Hindlimb muscle (tissue), 1 donor: ENCODE measurements at places on chromosomes 7 and 10.

- no peak for DNase-seq
Observed at GRCh38 chr10:120702032-120702431, 149.1 kb upstream of the WDR11 start.

DNA sequence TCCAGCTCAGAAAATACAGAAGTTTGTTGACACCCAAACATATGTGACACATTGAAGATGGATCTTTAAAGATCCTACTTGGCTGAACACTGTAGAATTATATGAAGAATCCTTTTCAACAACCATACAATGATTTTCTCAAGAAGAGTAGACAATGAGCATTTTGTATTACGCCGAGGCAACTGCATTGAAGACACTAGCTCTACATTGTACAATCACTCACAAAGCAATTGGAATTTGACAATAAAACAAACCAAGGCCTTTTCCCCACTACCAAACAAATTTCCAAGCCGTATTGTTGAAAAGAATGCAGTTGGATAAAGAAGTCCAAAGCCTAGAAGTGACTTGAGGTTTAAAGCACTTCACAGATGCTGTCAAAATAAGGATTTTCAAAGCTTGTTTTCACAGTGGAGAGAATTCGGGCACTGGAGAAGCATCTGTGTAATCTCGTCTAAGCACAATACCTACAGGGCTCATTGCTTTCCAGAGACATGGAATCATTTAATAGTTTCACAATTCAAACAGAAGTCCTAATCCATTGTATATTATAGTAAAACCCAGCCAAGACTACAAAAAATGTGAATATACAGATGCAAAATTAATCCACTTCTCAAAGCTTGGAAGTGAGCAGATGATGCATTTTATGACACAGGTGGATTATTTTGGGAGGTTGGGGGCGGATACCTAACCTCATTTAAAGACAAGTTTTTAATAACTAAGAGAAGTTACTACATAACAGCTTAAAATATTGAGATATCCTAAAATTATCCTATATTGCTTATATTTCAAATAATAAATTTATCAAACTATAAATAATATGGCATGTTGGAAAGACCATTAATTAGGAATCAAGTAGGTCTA lies 78.6 kb downstream of the SORCS1 start:
- DNase-seq = no peak

DNA sequence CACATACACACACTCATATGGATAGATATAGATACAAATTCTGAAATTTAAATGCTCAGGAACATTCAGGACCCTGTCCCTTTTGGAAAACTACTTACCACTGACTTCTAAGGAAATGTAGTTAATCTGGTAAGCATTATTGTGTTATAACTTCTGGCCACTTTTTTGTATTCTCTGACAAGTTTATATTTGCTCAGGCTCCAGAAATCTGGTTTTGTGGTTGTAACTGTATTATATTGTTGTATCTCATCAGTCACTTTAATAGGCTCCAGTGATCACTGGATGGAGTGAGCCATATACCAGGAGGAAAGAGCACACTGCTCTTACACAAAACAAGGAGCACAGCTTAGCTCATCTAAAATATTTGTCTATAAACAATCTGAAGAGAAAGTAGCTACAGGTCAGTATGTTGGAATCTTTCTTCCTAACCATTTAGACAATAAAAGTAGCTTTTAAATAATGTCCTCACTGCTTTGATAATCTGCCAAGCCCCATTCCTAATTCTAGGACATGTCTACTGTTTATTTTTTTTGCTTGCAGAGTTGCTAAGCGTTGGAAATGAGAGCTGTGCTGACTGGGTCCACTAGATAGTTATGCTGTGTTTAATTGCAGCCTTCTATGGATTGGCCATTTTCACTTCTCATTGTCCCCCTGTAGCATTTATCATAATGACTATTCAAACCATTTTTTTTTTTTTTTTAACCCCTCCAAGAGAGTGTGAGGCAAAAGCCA lies 43.8 kb downstream of the SMNDC1 start:
- no peak for DNase-seq

GRCh38 chr10:16816830-16817124 lies 447 bp downstream of the RSU1 start:
- DNase-seq = no peak

GRCh38 chr10:80522756-80523363 lies 14.8 kb upstream of the SH2D4B start:
- DNase-seq = no peak

DNA sequence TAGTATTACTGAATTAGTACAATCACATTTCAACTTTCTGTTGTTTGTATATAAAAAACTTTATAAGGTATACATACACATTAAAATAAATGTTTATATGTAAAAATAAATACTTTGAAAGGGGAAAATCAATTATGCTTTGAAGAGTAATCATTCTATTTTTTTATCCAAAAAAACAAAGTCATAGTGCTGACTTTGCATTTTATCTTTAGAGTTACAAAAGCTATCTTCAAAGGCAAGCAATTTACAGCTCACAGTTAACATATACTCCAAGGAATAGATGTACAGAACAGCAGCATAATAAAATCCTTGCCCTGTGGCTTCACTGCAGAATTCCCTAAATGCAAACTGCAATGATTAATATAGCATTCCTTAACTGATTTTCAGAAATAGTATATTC lies 53.2 kb downstream of the MAGI2 start:
- DNase-seq = no peak

- no peak for DNase-seq
Observed at GRCh38 chr7:34982371-34983019, 54.8 kb downstream of the DPY19L1 start.

- peak; percentile 78 for DNase-seq
Observed at GRCh38 chr10:73096041-73096448, 621 bp downstream of the P4HA1 start.

DNA sequence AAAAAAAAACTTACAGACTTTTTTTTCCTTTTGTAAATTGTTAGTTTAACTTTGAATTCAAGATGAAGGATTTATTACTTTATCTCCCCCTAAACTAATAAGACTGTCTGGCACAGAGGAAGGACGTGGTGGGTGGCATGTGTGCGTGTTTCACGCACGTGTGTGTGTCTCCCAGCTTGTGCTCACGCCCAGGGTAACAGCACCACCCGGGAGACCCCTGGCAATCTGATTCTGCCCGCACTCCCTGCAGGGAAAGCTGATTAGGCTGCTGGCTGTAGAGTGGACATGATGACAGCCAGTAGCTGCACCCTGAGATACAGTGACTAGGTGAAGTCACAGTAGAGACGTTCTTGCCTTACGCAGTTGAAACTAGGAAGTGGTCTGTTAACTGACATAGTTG lies 25.3 kb downstream of the WIPI2 start:
- DNase-seq = no peak

DNA sequence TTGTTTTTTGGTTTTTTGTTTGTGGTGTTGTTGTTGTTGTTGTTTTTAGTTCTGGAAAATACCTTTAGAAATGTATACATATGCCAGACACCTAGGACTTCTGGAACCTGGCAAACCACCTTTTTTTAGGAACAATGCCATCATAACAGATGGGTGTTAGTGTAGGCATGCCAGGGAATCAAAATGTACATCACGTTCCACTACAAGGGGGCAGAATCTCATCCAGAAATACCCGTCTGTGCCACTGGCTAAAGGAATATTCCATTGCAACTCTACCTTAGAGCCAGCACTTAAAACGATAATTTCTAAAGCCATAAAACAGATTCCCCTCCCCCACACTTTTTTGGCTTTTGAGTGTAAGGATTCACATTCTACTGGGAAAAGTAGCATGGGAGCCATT lies 239.8 kb downstream of the ETV1 start:
- no peak for DNase-seq

- no peak for DNase-seq
Observed at GRCh38 chr7:127437837-127438236, 45.3 kb upstream of the ZNF800 start.

- no peak for DNase-seq
Observed at GRCh38 chr10:103125323-103126267, 67.5 kb downstream of the NT5C2 start.

DNA sequence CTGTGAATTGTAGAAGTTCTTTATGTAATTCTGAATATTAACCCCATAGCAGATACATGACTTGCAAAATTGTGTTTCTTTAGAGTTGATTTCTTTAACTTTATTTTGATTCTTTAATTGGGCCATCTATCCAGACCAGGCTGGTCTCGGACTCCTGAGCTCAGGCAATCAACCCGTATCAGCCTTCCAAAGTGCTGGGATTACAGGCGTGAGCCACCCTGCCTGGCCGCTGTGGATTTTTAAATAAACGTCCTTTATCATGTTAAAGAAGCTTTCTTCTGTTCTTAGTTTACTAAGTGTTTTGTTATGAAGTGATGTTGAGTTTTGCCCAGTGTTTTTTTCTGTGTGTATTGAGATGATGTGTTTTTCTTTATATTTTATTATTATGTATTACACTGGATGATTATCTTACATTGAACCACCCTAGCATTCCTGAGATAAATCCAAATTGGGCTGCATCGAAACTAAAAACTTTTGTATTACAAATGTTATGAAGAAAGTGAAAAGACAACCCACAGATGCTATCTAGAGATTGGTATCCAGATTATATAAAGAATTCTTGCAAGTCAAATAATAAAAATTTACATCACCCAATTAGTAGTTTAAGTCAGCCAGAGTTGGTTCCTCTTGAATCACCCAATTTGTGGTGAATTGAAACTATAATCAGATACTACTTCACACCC lies 118.1 kb downstream of the TPST1 start:
- no peak for DNase-seq

- DNase-seq = peak; percentile 61
Observed at GRCh38 chr10:78579995-78580394, 488.8 kb upstream of the ZMIZ1 start.

GRCh38 chr7:24052572-24053260 lies 231.3 kb upstream of the NPY start:
- DNase-seq = no peak

- DNase-seq = no peak
Observed at GRCh38 chr7:1598286-1598685, 28.5 kb upstream of the PSMG3 start.

GRCh38 chr7:50723888-50724287 lies 58.8 kb downstream of the GRB10 start:
- no peak for DNase-seq

DNA sequence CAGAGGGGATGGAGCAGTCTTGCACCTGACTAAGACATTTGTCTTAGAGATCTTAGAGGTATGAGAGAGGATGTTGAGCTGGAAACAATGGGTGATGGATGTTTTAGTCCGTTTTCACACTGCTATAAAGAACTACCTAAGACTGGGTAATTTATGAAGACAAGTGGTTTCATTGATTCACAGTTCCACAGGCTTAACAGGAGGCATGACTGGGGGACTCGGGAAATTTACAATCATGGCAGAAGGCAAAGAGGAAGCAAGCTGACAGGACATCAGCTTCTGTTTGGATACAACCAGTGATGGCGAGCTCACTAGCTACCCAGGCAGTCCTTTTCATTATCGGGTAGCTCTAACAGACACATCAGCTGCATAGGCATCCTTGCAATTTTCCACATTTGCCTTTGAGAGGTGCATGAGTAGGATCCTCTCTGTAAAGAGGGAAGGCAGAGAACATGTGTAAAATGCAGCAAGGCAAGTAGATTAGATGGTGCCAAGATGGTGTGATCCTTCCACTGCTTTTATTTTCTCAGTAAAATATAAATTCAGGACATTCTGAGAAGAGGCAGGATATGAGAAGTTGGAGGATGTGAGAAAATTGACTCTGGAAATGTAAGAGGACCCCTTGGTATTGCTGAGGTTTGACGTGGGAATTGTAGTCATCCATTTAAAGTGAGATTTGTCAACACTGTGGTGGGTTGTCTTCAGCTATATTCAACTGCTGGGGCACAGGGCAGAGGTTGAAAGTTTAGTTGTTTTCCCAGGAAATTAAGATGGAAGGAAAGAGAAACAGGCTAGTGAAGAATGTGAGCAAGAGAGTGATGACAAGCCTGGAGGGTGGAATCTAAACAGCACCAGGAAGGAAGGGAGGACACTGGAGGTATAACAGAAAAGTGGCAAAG lies 1140.0 kb upstream of the AUTS2 start:
- no peak for DNase-seq

DNA sequence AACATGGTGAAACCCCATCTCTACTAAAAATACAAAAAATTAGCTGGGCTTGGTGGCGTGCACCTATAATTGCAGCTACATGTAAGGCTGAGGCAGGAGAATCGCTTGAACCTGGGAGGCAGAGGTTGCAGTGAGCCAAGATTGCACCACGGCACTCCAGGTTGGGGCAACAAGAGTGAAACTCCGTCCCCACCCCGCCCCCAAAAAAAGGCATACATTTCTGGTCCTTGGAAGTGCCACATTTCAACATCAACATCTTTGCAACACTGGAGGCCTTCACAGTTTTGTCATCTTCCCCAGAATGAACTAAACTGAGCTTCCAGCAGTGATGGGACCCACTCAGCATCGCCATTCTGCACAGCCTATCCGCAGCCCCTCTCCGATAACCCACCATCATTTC lies 36.6 kb downstream of the FAM53B start:
- no peak for DNase-seq

DNA sequence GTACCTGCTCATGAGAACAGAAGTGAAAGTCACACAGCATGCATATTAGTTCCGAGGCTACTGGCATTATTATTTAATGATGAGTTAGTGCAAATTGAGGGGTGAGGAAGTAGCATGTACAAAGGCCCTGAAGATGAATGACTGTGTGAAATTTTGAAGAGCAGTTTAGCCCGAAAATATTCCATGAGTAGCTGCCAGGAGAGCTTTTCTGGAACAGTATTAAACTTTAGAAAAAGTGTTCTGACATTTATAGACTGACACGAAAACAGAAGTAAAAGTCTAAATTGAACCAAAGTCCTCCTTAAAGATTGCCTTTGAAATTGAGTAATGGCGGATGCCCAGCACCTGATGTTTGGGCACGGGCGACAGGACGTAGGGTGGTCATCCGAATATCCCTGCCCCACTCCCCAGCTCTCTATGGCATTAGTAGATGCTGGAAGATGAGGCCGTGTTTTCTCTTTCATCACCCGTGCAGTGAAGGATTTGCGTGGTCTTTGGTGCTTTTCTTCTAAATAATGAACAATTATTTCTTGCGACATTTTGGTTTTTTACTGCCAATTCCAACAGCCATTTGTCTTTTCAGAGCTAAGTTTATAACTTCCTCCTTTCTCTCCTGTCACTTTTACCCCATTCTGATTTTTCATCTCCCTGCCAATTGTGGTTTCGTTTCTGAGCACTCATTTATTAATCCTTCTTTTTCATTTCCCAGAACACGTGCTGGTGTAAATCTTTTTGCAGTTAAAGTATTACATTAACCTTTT lies 192.6 kb downstream of the MGMT start:
- peak; percentile 33 for DNase-seq

GRCh38 chr7:34281260-34281659 lies 375.9 kb downstream of the BMPER start:
- DNase-seq = no peak

- DNase-seq = no peak
Observed at GRCh38 chr7:13933536-13933935, 55.9 kb downstream of the ETV1 start.

GRCh38 chr10:36779238-36779846 lies 346.1 kb upstream of the ANKRD30A start:
- peak; percentile 81 for DNase-seq

GRCh38 chr7:7923818-7924217 lies 44.8 kb upstream of the GLCCI1 start:
- DNase-seq = no peak

- peak; percentile 12 for DNase-seq
Observed at GRCh38 chr7:42573881-42574672, 337.1 kb upstream of the GLI3 start.
